Cortex of kidney (tissue), 1 donor: ENCODE measurements at places on chromosomes 12 and 14.

- no peak for DNase-seq
Measured at GRCh38 chr12:24754690-24755638, 193.9 kb downstream of the BCAT1 start.

DNA sequence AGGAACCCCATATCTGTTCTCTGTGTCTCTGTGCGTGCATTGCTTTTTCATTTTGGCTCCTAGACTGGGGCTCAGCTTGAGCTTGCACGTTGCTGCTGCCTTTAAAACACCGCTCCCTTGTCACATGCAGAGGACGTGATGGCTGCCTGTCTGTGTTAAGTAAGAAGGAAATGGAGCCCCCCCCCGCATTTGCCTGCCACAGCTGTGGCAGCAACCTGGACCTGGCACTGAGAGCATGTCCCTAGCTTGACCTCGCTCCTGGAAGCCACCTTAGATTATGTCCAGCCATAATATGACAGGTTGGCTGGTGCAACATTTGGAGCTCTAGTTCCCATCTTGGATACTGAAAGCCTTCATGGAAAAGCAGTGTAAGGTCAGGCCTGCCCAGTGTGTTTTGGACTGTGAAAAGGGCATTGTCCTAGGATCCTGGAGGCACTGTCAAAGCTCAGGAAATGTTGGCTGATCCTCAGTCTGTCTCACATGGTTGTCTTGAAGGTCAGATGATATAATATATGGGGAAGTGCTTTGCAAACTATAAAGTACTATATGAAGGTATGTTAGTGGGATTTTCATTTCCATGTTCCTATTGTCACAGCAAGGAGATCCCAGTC, 73.8 kb downstream of the PRKCH start:
- no peak for DNase-seq

DNA sequence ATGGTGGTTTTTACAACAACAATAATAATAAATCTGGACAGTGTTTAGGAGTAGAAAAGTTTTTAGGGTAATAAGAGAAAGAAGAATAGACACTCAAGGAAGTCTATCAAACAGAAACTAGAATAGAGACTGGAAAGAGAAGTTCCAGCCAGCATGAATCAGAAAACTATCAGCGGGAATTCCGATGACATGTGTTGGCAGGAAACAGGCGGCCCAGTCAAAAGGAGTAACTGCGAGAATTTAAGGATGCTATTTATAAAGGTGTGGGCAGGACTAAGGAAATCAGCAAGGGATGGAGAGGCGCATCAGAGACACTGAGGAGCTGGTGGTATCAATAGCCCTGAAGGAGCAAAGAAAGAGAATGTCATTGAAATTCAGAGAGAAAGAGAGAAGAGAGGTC, 89.9 kb downstream of the TBX5 start:
- no peak for DNase-seq

GRCh38 chr12:39905152-39905551, 200.7 kb downstream of the SLC2A13 start:
- no peak for DNase-seq

- DNase-seq: no peak
Measured at GRCh38 chr14:62031504-62031903, 269.3 kb downstream of the SNAPC1 start.

DNA sequence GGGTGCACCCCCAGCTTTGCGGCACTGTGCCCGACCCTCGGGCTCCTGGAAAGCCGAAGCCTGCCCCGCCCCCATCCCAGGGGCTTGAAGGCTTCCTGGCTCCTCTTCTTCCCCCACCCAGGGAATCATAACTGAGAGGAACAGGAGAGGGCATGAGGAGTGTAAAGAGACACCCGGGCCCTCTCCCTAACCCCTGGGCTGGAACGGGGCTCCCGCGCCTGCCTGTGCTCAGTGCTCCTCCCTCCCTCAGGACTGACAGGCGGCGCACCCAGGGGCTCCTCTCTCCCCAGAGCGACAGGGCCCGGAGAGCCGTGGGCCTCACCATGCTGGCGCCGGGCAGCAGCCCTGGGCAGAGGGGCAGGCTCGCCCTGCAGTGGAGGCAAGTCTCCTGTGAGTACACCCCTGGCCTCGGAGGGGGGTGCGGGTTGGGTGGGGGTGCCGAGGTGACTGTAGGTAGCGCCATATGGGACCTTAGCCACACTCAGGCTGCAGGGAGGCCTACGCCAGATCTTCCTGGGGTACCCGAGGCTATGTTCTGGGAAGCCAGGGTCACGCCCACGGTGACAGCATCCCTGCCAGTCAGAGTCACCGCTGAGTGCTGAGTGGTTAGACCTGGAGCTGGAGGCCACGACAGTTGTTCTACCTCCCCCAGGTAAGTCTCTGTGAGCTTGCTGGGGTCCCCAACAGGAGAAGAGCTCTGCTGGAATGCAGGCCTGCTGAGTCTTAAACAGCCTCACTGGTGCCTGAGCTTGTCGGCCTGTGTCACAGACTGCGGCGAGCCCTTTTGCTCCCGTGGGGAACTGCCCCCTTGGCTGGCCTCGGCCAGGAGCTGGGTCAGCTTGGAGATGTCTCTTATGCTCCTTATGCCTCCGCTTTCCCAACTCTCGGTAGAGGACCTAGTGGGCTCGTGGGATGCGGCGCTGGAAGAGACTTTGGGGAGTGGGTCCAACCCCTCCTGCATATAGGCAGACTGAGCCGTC, 7.8 kb downstream of the LRTM2 start:
- DNase-seq: no peak

DNA sequence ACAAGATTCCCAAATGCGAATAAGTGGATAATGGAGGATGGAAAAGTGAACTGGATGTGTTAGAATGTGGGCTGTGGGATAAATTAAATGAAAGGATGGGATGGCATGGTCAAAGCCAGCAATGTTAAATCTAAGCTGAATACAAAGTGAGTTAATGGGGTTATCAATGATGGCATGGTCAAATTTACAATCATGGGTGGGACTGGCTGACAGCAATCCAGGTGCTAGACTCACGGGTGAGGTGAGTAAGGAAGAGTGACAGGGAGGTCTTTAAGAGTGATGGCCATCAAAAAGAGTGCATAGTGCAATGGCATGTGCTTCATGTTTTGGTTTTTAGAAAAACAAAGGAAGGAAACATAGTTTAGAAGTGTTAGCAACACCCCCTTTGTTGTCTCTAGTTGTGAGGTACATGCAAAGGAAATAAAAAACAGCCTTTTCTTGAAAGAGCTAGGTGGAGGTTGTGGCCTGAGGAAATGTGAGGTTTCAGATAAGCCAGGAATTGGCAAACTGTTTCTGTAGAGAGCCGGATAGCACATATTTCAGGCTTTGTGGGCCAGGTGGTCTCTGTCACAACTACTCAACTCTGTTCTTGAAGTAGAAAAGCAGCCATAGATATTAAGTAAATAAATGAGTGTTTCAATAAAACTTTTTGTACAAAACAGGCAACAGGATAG, 328.7 kb downstream of the RPL10L start:
- DNase-seq: no peak

DNA sequence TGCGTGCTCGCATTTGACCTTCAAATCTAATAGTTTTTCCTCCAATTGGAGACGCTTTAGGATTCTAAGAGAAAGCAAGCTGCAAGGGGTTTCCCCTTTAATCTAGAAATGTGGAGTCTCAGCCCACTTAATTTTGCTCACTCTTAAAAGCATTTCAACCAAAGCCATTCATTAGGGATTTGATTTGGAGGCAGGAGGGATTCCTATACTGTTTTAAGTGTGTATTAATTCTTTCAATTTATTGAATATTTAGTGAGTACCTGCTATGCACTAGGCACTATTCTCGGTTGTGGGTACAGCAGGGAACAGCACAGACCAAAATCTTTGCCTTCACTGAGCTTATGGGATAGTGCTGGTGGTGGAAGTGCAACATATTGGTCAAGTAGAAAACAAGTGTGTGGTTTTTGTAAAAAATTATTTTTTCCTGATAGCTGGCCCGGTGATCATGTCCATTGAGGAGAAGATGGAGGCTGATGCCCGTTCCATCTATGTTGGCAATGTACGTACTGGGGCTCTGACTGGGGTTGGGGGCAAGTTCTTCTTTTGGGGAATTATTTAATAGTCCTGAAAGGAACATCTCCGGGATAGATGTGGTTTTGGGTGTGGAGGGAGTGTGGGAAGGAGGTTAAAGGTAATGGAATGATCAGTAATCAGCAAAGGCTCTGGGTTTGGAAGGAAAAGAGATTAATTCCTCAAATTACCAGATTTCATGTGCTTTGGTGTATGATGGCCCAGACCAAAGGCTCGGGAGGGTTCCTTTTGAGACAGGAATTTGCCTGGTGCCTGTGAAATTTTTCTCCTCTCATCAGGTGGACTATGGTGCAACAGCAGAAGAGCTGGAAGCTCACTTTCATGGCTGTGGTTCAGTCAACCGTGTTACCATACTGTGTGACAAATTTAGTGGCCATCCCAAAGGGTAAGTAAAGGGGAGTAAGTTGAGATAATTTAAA, 1.6 kb downstream of the PABPN1 start:
- DNase-seq: no peak
